ENCODE measurements at places on chromosomes 3 and 15.

- DNase-seq, result no peak
Measured at GRCh38 chr3:71972031-71972430, 187.1 kb upstream of the PROK2 start.

GRCh38 chr3:136276049-136276755 lies 26.1 kb downstream of the PCCB start:
- no peak for DNase-seq

GRCh38 chr3:24832891-24833290 lies 338.2 kb upstream of the THRB start:
- no peak for DNase-seq

- no peak for DNase-seq
Measured at GRCh38 chr3:101351829-101352228, 31.5 kb upstream of the IMPG2 start.

GRCh38 chr3:175121225-175121624 lies 262.1 kb downstream of the NAALADL2 start:
- DNase-seq, result no peak

GRCh38 chr3:89613241-89613640 lies 505.8 kb downstream of the EPHA3 start:
- no peak for DNase-seq

GRCh38 chr3:71189480-71189879 lies 394.0 kb downstream of the FOXP1 start:
- DNase-seq, result no peak

DNA sequence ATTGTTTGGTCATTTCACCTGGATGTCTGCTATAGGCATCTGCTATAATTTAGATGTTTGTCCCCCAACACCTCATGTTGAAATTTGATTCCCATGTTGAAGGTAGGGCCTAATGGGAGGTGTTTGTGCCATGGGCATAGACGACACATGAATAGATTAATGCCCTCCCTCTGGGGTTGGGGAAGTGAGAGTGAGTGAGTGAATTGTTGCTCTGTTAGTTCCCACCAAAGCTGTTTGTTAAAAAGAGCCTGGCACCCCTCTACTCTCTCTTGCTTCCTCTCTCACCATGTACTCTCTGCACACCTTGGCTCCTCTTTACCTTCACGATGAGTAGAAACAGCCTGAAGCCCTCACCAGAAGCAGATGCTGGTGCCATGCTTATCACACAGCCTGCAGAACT lies 23.9 kb upstream of the SORD start:
- no peak for DNase-seq
